GM23248 (cell line): ENCODE measurements at places on chromosomes 1 and 21. TPM values are rescaled to one million over a fixed set of nuclear protein-coding genes. Genes with fewer than 3 reads are reported as not detected.

NPHS2 gene
- not detected in 2 replicates for total RNA-seq

NBPF10 gene
- 2.3 and 3.2 TPM in 2 replicates for total RNA-seq

APP gene
- 276 and 292 TPM in 2 replicates for total RNA-seq

DNASE2B gene
- total RNA-seq, result not detected in 2 replicates

PROK1 gene
- total RNA-seq, result not detected in 2 replicates

KCNA2 gene
- total RNA-seq, result not detected in 2 replicates

CDK18 gene
- not detected in 2 replicates for total RNA-seq

HEYL gene
- total RNA-seq, result not detected in 2 replicates

CYP4X1 gene
- not detected in 2 replicates for total RNA-seq
